Upper lobe of right lung (tissue), 1 donor: ENCODE measurements at places on chromosomes 7 and 10.

DNA sequence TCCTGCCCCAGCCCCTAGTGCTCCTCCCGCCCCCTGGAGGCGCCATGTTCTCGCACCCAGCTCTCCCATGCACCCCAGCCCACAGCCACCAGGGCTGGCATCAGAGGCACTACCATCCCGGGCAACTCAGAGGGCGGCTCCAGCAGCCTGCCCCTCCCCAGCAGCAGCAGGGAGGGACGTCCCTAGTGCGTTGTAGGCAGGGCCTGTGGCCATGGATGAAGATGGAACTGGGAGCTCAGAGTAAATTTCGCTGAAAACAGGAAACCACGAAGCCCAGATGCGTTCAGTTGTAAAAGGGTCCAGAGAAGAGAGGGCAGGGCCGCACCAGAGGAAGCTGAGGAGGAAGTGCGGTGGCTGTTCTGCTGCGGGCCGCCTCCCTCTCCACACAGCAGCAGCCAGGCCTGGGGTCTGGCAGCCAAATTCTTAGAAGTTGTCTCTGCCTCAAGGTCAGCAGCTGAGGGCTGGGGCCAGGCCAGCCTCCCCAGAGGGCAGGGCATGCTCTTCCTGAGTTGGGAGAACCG lies 24.6 kb downstream of the VSIR start:
- DNase-seq: peak; percentile 82

DNA sequence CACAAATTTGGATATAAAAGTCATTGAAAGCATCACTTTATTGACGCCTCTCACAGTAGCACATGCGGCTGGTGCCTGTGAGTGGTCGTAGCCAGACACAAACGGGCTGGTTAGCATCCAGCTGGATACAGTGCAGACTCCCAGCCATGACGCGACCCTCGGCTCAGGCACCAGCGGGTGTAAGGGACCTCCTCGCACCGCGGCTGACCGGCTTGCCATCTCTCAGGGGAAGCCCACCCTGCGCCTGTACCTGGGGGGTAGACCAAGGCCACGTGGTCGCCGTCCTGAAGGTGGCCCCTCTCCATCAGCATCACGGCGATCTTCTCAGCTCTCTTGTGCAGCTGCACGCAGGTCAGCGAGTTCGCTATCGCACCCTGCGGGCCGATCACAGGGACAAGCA lies 213.8 kb downstream of the ZMYND11 start:
- DNase-seq: peak; percentile 56

- no peak for DNase-seq
These were observed 90.4 kb downstream of the COBL start for GRCh38 chr7:51226063-51226755.

- no peak for DNase-seq
These were observed at the start of gene IGF2BP3 for GRCh38 chr7:23470330-23471105. TSS of gene IGF2BP3 (minus strand) at chr7:23470491. CDS start at chr7:23470110, 381 bp downstream.
